ENCODE measurements at places on chromosomes 11 and 22. TPM values are rescaled to one million over a fixed set of nuclear protein-coding genes. Genes with fewer than 3 reads are reported as not detected.

GRCh38 chr22:24424001-24424900 lies 3.1 kb upstream of the ADORA2A start:
- no peak for DNase-seq

DNA sequence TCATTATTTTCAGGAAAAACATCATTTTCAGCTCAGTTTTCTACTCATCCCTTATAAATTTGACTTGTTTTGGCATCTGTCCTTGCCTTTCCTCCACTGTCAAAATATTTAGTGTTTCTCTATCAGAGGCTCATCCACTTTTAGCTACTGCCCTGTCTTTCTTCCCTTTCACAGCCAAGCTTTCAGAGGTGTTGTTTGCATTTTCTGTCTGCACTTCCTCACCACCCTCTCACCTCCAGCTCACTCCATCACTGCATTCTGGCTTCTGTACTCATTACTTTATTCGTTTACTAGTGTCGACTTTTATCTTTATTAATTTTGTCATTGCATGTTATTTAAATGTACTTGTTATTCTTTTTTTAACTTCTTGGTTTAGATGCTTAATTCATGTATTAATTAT lies 26.7 kb upstream of the NNMT start:
- DNase-seq = no peak

Gene SCO2
- total RNA-seq = not detected

Gene TOLLIP
- 71.6 TPM for total RNA-seq
